ENCODE measurements at places on chromosomes 6 and 20.

GRCh38 chr6:116291701-116292396 lies 12.1 kb upstream of the TSPYL1 start:
- H3K27me3 ChIP-seq: peaks cover 10% of the 10 kb centered on the region
- no peak overlapping the region for H3K27ac ChIP-seq
- H3K4me1 ChIP-seq: no peaks in the 10 kb centered on the region
- H3K36me3 ChIP-seq: no peaks in the 10 kb centered on the region

- H3K27ac ChIP-seq: no peak overlapping the region
- H3K4me1 ChIP-seq: peaks cover 19% of the 10 kb centered on the region
- DNase-seq: no peak
- H3K36me3 ChIP-seq: no peaks in the 10 kb centered on the region
- peaks cover 11% of the 10 kb centered on the region for H3K27me3 ChIP-seq
These were observed 29.8 kb upstream of the SLC2A12 start for GRCh38 chr6:134082191-134082590.

GRCh38 chr6:43455531-43456428 lies at the start of gene DLK2:
Gene DLK2, minus strand, starts transcription at chr6:43455548. Its CDS starts 723 bp downstream, at chr6:43454825.
- H3K27ac ChIP-seq: peak within 1 kb of the TSS; percentile 8
- peaks cover 24% of the 10 kb centered on the region for H3K27me3 ChIP-seq
- peak within 1 kb of the TSS; percentile 83 for H3K4me3 ChIP-seq
- peaks cover 7% of the 10 kb centered on the region for H3K4me1 ChIP-seq

DNA sequence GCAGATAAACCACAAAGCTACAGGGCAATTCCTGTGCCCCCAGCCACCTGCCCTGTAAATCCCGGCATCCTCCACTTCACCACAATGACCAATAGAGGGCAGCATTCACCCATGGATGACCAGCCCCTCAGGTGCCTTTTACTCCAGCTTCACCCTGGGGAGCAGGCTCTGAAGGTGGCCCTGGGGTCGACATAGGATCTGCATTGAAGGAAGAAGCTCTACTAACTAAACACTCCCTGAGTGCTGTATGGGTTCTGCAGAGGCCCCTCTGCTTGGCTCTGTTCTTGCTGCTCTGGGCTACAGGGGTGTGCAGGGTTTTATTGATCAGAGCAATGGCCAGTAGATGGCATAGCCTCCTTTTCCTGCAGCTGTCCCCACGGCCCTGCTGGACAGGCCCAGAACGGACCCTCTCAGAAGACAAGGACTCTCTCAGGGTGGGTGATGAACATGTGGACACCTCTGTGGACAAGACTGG lies 20.3 kb downstream of the CST4 start:
- no peak overlapping the region for H3K27ac ChIP-seq
- no peaks in the 10 kb centered on the region for H3K36me3 ChIP-seq
- H3K4me3 ChIP-seq: no peak overlapping the region
- DNase-seq: peak; percentile 16

DNA sequence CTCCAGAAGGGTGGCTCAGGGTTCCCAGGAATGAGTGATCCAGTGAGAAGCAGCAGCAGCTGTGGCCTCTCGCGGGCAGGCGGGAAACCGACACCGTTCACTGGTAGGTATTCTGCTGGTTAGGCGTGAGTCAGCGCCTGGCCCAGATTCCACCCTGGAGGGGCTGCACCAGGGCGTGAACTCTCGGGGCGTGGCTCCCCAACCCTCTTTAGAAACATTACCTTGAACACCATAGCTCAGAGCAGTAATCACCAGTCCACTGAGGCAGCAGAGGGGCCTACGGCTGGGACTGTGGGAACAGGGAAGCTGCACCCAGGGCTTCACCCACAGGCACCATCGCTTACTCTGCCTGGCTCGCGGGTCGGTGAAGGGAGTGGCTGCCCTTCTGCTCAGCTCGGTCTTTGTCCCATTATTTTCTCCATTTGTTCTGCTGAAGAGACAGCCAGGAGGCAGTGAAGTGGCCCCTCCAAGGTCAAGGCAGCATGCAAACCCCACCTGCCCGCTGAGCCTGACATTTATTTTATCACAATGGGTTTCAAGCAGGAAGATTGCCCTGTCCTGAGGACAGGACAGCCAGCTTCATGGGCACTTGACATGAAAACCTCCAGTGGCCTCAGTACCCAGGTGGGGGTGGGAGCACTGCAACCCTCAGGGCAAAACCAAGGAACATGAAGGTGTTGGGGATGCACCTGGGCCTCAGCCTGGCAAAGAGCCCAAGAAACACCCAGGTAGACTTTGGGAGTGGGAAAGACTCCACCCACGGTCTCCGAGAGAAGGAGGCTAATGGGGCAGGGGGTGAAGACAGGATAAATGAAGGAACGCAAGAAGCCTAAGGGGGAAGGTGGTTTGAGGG lies 51.0 kb upstream of the CD93 start:
- H3K4me1 ChIP-seq: peaks cover 18% of the 10 kb centered on the region
- no peak overlapping the region for H3K27ac ChIP-seq
- no peaks in the 10 kb centered on the region for H3K36me3 ChIP-seq
- no peak overlapping the region for H3K4me3 ChIP-seq

- H3K27ac ChIP-seq: no peak overlapping the region
- peaks cover 23% of the 10 kb centered on the region for H3K4me1 ChIP-seq
- H3K4me3 ChIP-seq: no peak overlapping the region
- H3K27me3 ChIP-seq: no peaks in the 10 kb centered on the region
- peaks cover 52% of the 10 kb centered on the region for H3K36me3 ChIP-seq
- no peak for DNase-seq
These were observed 22.6 kb downstream of the ASXL1 start for GRCh38 chr20:32380745-32381144.

DNA sequence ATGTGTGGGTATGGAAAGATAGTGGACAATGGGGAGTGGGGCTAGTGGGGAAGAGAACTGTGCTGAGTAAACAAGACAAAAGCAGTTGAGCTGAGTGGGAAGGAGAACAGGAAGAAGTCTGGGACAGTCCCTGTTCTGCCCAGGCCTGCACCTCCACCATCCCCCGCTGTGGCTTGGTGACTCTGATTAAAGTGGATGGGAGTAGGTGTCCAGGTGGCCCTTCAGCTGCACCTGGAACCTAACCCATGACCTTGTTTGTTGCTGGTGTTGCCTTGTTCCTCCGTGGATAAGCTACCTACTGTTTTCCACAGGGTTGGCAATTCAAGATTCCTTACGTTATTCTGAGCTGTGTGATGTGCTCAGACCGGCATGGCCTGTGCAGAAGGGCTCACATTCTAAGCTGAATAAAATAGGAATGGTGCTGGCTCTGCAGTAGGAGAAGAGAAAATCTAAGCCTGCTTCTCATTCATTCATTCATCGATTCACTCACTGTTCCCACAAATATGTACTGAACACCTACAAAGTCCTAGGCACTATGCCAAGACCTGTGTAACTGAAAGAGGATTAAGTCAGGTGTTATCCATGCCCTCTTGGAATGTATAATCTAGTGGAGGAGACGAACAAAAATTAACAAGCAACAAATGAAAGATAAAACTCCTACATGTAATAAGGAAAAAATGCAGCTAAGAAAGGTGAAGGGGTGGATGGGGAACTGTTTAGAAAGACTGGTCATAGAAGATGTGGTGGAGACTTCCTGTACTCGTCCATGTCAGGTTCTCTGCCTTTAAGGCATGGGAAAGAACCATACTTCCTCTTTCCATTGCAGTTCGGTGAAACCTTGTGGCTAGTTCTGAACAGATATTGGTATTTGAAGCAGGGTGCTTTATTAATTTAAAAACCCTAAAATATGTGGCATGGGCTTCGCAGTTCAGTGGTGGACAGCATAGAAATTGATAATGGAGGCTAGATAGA lies 10.1 kb upstream of the CALHM6 start:
- peaks cover 23% of the 10 kb centered on the region for H3K4me1 ChIP-seq
- no peak overlapping the region for H3K4me3 ChIP-seq
- H3K27me3 ChIP-seq: peaks cover 32% of the 10 kb centered on the region
- peaks cover 3% of the 10 kb centered on the region for H3K36me3 ChIP-seq

- H3K36me3 ChIP-seq: no peaks in the 10 kb centered on the region
- H3K4me1 ChIP-seq: peaks cover 26% of the 10 kb centered on the region
- H3K27ac ChIP-seq: peak overlapping the region; percentile 40
- DNase-seq: no peak
- peaks cover 11% of the 10 kb centered on the region for H3K27me3 ChIP-seq
- H3K4me3 ChIP-seq: no peak overlapping the region
These were observed 146.5 kb upstream of the TOP1 start for GRCh38 chr20:40882152-40882551.

GRCh38 chr20:46814366-46815232 lies 80.0 kb upstream of the EYA2 start:
- H3K27ac ChIP-seq: no peak overlapping the region
- no peaks in the 10 kb centered on the region for H3K4me1 ChIP-seq
- H3K4me3 ChIP-seq: no peak overlapping the region
- H3K27me3 ChIP-seq: peaks cover 27% of the 10 kb centered on the region
- DNase-seq: no peak
- no peaks in the 10 kb centered on the region for H3K36me3 ChIP-seq

DNA sequence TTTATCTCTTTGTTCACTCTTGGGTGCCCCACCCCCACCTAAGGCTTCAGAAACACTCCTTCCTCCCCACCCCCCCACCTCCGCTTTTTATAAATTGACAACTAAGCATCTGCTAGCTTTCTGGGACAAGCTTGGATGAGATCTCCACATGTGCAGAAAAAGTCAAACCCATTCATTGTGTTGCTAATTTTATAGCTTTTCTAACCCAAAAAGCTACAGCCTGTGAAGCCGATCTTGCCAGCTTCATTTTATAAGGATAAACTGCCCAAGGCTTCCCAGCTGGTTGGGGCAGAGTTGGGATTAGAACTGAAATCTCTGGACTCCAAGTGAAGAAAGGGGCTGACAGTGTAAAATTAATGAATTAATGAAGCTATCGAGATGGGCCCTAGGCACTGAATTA lies 24.1 kb downstream of the BPIFB4 start:
- DNase-seq: no peak
- H3K36me3 ChIP-seq: no peaks in the 10 kb centered on the region
- no peak overlapping the region for H3K27ac ChIP-seq
- no peak overlapping the region for H3K4me3 ChIP-seq

GRCh38 chr6:17240803-17241500 lies 40.2 kb upstream of the RBM24 start:
- no peaks in the 10 kb centered on the region for H3K4me1 ChIP-seq
- peaks cover 1% of the 10 kb centered on the region for H3K27me3 ChIP-seq
- no peaks in the 10 kb centered on the region for H3K36me3 ChIP-seq
- no peak overlapping the region for H3K4me3 ChIP-seq

GRCh38 chr20:20547221-20547875 lies 165.1 kb downstream of the RALGAPA2 start:
- no peak overlapping the region for H3K4me3 ChIP-seq
- peaks cover 34% of the 10 kb centered on the region for H3K4me1 ChIP-seq
- no peak overlapping the region for H3K27ac ChIP-seq
- H3K36me3 ChIP-seq: peaks cover 25% of the 10 kb centered on the region
- DNase-seq: no peak

DNA sequence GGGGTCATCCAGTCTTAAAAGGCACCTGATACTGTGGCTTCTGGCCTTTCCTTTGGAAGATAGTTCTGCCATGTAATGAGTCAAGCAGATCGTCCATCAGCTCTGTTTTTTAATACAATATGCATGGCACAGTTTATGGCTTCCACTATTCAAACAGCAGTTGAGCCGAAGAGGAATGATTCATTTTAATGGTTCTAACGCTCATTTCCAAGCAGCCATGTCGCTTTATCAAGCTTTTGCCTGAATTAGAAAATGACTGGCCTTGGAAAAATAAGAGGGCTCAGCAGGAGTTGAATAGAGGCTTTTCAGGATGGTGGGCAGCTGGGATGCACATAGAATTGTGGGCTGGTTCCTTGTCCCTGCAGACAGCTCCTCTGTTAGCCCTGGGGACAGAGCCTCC lies 138.1 kb downstream of the SOBP start:
- no peak overlapping the region for H3K4me3 ChIP-seq
- no peaks in the 10 kb centered on the region for H3K36me3 ChIP-seq
- peaks cover 48% of the 10 kb centered on the region for H3K27me3 ChIP-seq
- no peak overlapping the region for H3K27ac ChIP-seq

DNA sequence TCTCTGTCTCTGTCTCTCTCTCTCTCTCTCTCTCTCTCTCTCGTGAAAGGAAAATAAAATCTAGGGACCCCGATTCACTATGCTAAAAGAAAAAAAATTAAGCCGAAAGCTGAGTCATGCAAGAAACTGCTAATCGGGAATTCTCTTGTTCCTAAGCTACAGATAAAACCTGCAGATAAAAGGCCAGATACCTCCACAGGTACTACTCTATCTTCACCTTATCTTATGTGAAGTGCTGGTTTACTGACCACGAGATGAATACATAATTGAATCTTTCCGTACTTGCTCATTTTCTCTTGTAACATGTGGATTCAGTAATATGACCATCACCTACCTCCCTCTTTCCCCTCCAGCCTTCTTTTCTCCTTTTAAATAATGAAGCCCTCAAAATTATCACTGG lies 120.5 kb downstream of the RFX6 start:
- no peak overlapping the region for H3K27ac ChIP-seq
- no peaks in the 10 kb centered on the region for H3K36me3 ChIP-seq

GRCh38 chr6:36616893-36617521 lies 22.8 kb downstream of the SRSF3 start:
- H3K27me3 ChIP-seq: no peaks in the 10 kb centered on the region
- peaks cover 5% of the 10 kb centered on the region for H3K4me1 ChIP-seq
- H3K27ac ChIP-seq: no peak overlapping the region
- no peak for DNase-seq

DNA sequence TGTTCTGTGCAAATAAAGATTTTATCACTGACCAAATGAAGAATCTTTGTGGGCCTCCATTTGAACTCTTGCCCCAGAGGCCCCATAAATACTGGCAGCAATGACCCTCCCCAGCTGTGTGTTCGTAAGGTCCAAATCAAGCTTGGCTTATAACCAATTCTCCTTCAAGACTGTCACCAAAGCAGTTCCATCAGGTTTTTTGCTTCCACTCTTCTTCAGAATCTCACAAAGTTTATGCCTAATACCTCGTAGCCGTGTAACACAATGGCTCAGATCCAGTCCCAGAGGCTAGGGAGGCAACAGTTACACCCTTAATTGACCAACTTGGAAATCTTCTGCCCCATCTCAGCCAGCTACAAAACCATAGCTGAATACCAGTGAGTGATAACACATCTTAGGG lies 120.5 kb downstream of the HIVEP2 start:
- H3K4me3 ChIP-seq: no peak overlapping the region
- H3K27me3 ChIP-seq: no peaks in the 10 kb centered on the region
- peaks cover 25% of the 10 kb centered on the region for H3K36me3 ChIP-seq
- peaks cover 47% of the 10 kb centered on the region for H3K4me1 ChIP-seq

- no peaks in the 10 kb centered on the region for H3K36me3 ChIP-seq
- H3K4me3 ChIP-seq: no peak overlapping the region
- no peak for DNase-seq
- no peaks in the 10 kb centered on the region for H3K27me3 ChIP-seq
- H3K4me1 ChIP-seq: no peaks in the 10 kb centered on the region
- H3K27ac ChIP-seq: no peak overlapping the region
These were observed 455.1 kb downstream of the ADGRB3 start for GRCh38 chr6:69090132-69090531.

GRCh38 chr6:143408151-143408786 lies 42.2 kb downstream of the ADAT2 start:
- H3K4me3 ChIP-seq: no peak overlapping the region
- H3K4me1 ChIP-seq: no peaks in the 10 kb centered on the region
- H3K36me3 ChIP-seq: no peaks in the 10 kb centered on the region
- no peak for DNase-seq
- H3K27me3 ChIP-seq: no peaks in the 10 kb centered on the region
